WTC11 (cell line): ENCODE measurements at places on chromosomes 5 and 9. TPM values are rescaled to one million over a fixed set of nuclear protein-coding genes. Genes with fewer than 3 reads are reported as not detected.

The HARS1 gene
- 51.9 to 55.6 TPM (median 52.5 TPM) in 3 replicates for total RNA-seq

The LPCAT1 gene
- 206 to 215 TPM (median 210 TPM) in 3 replicates for total RNA-seq

The DEPDC1B gene
- total RNA-seq: 47.2 to 55.1 TPM (median 50.5 TPM) in 3 replicates

The SV2C gene
- total RNA-seq: 0.05 to 0.09 TPM (median 0.07 TPM) in 3 replicates

The SHC3 gene
- total RNA-seq: 4.2 to 5.1 TPM (median 4.9 TPM) in 3 replicates

GRCh38 chr5:83256091-83256780, 178.9 kb downstream of the XRCC4 start:
- no peak for DNase-seq
- peaks cover 9% of the 10 kb centered on the region for H3K4me1 ChIP-seq
- H3K4me3 ChIP-seq: no peak overlapping the region
- H3K27ac ChIP-seq: no peak overlapping the region
- H3K36me3 ChIP-seq: peaks cover 7% of the 10 kb centered on the region

DNA sequence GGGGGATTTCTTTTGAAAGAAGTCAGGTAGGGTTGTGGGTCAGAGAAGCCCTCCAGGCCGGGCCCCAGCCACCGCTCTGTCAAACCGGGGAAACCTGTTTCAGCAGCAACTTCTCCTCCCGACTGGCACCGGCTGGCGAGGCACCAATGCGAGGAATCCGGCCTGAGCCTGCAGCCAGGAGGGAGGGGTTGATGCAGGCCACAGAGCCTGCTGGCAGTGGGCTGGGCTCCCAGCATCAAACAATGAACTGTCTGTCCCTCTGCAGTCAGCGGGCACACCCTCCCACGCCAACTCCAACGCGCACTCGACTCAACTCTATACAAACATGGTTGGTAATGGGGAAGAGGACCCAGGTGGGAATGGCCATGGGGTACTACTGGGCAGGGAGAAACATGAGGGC, 12.1 kb downstream of the PCDH1 start:
- peaks cover 30% of the 10 kb centered on the region for H3K4me1 ChIP-seq
- no peaks in the 10 kb centered on the region for H3K27me3 ChIP-seq
- H3K27ac ChIP-seq: no peak overlapping the region

DNA sequence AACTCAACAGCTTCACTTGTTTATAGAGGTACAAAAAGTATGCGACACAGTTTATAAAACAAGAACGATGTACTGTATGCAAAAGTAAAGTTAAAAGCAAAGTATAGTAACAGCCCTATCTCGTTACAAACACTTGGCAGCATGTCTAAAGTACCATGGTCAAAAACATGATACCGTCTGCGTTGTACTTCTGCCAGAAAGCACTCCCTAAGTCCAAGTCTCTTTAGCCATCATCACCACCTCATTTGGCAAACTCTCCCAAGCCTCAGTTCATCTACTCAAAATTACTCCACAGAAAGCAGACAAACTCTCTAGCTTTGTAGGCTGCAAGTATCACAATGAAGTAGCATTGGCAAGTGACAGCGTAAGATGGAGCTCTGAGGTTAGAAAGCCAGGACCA, 73.4 kb downstream of the NFIB start:
- no peaks in the 10 kb centered on the region for H3K36me3 ChIP-seq
- H3K4me3 ChIP-seq: no peak overlapping the region
- no peak overlapping the region; the same call in 1 of the 2 replicates for H3K27ac ChIP-seq
- peaks cover 62% of the 10 kb centered on the region for H3K4me1 ChIP-seq
- H3K27me3 ChIP-seq: no peaks in the 10 kb centered on the region

GRCh38 chr9:83007521-83008300, 55.2 kb downstream of the RASEF start:
- peak overlapping the region; percentile 8; the same call in 1 of the 2 replicates for H3K27ac ChIP-seq
- H3K4me3 ChIP-seq: no peak overlapping the region
- H3K27me3 ChIP-seq: no peaks in the 10 kb centered on the region; the same call in 1 of the 2 replicates

DNA sequence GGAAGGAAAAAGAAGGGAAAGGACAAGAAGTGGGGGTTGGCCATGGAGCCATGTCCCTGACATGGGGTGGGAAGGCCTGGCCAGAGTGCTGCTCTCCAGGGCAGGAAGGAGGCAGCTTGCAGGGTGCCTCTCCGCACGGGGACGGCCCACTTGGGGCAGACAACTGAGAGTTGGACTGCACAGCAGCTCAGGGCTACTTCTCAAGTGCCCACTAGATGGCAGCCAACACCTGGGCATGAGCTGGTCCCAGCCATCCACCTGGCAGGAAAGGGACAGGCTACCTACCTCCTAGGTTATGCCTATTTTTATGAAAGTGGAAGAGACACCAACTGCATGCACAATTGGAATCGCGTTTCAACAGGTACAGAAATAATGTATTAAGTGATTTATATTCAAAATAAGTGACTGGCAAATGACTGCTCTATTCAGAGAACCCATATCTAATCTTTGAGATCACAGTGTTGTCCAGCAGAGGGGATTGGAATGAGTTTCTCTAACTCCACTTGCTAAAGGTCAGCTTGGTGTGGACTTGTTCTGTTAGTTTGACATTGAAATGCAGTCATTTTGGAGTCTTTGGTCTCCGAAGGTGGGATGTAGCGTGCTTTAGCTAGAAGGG, 113.4 kb downstream of the SYK start:
- DNase-seq: peak; percentile 82
- H3K27ac ChIP-seq: no peak overlapping the region
- H3K36me3 ChIP-seq: no peaks in the 10 kb centered on the region
- H3K4me3 ChIP-seq: no peak overlapping the region

GRCh38 chr5:167947306-167947705, 344.1 kb upstream of the WWC1 start:
- H3K4me1 ChIP-seq: peaks cover 29% of the 10 kb centered on the region
- no peak for DNase-seq
- no peak overlapping the region for H3K27ac ChIP-seq
- H3K36me3 ChIP-seq: no peaks in the 10 kb centered on the region

- H3K4me3 ChIP-seq: no peak overlapping the region
- H3K36me3 ChIP-seq: 0 out of 2 replicates have a peak, but pooled peaks cover 2% of the 10 kb centered on the region
These were observed 61.5 kb downstream of the CRB2 start for GRCh38 chr9:123417289-123418051.

DNA sequence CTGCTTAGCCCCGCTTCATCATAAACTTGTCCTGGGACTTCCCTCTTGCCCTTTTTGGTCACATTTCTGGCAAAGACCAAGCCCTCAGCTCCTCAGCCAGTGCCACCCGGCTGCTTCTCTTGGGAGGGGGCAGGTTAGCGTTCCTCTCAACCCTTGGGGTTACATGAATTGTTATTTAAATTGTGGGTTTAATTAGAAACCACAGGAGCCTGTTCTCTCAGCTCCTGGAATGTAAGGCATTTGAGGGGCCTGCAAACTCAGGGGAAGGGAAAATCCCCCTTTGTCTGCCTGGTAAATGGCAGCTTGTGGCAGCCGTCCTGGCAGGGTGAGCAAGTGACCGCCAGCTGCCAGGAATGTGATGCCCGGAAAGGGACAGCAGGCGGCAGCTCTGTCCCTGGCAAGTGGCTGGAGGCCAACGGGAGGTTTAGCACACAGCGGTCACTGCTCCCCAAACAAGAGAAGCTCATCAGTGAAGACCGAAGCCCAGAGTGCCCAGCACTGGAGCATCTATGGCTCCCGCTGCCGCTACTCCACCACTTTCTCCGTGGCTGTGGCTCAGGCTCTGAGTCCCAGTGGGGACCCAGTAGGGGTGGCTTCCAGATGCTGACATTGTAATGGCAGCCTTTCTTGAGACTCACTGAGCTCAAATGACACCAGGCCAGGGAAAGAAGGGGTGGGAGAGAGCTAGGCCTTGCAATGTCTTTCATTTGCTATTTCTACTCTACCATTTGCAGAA, 51.7 kb downstream of the SHB start:
- peak; percentile 85 for DNase-seq
- no peaks in the 10 kb centered on the region; the same call in 1 of the 2 replicates for H3K27me3 ChIP-seq
- peak overlapping the region; percentile 97 for H3K27ac ChIP-seq
- H3K36me3 ChIP-seq: peaks cover 6% of the 10 kb centered on the region; the same call in 1 of the 2 replicates

GRCh38 chr9:29806937-29807618, 2233.8 kb upstream of the C9orf72 start:
- H3K4me1 ChIP-seq: no peaks in the 10 kb centered on the region
- H3K4me3 ChIP-seq: no peak overlapping the region
- no peak overlapping the region for H3K27ac ChIP-seq
- DNase-seq: no peak
- H3K27me3 ChIP-seq: no peaks in the 10 kb centered on the region; the same call in 1 of the 2 replicates

GRCh38 chr9:36898431-36899020, 135.5 kb downstream of the PAX5 start:
- H3K4me3 ChIP-seq: no peak overlapping the region
- H3K36me3 ChIP-seq: no peaks in the 10 kb centered on the region
- peaks cover 15% of the 10 kb centered on the region; the same call in 1 of the 2 replicates for H3K4me1 ChIP-seq
- no peak for DNase-seq

GRCh38 chr9:81565609-81566008, 123.7 kb downstream of the TLE1 start:
- no peak for DNase-seq
- H3K27ac ChIP-seq: no peak overlapping the region
- no peaks in the 10 kb centered on the region; the same call in 1 of the 2 replicates for H3K27me3 ChIP-seq
- peaks cover 25% of the 10 kb centered on the region for H3K4me1 ChIP-seq
- no peak overlapping the region for H3K4me3 ChIP-seq

DNA sequence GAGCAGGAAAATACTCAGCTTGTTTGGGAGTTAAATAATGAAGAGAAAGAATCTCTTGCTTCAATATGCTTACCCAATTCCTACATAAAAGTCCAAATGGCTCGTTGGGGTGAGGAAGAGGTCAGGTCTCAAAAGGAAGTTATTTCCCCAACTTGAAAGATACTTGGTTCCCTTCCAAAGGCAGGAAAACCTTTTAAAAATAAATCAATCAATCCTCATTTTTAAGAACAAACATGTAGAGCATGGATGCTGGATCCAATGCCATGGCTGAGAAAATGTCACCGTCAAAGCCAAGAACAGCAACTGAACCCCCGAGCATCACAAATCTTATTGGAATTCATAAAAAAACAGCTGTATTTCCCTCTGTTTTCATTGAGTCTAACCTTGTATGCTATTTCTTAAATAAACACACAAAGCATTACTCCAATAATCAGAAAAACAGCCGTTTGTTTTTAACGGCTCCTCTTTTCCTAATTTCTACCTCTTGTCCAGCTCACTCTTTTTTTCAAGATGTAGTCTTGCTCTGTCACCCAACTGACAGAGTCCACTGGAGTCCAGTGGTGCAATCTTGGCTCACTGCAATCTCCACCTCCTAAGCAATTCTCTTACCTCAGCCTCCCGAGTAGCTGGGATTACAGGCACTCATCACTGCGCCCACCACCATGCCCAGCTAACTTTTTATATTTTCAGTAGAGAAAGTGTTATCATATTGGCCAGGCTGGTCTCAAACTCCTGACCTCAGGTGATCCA, 140.7 kb downstream of the GNA14 start:
- no peak overlapping the region for H3K27ac ChIP-seq
- DNase-seq: no peak
- no peak overlapping the region for H3K4me3 ChIP-seq
- H3K27me3 ChIP-seq: no peaks in the 10 kb centered on the region
- H3K4me1 ChIP-seq: peaks cover 13% of the 10 kb centered on the region

DNA sequence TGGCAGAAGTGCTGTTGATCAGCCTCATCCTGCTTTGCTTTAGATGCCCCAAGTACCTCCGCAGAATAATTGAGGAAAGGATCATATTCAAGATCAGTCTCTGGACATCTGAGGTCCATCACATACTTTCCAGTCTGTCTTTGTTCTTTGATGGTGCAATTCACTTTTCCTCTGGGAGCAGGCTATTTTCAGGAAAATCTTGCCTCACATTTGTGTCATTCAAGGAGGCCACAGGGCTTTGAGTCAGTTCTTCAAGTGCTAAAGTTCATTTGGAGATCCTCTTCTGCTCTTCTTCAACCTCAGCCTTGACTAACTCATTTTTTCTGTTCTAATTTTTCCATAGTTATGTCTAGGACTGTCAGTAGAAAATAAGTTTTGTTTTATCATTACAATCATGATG, 18.6 kb downstream of the EQTN start:
- H3K4me3 ChIP-seq: no peak overlapping the region
- no peak for DNase-seq
- no peaks in the 10 kb centered on the region for H3K36me3 ChIP-seq
- no peak overlapping the region for H3K27ac ChIP-seq

DNA sequence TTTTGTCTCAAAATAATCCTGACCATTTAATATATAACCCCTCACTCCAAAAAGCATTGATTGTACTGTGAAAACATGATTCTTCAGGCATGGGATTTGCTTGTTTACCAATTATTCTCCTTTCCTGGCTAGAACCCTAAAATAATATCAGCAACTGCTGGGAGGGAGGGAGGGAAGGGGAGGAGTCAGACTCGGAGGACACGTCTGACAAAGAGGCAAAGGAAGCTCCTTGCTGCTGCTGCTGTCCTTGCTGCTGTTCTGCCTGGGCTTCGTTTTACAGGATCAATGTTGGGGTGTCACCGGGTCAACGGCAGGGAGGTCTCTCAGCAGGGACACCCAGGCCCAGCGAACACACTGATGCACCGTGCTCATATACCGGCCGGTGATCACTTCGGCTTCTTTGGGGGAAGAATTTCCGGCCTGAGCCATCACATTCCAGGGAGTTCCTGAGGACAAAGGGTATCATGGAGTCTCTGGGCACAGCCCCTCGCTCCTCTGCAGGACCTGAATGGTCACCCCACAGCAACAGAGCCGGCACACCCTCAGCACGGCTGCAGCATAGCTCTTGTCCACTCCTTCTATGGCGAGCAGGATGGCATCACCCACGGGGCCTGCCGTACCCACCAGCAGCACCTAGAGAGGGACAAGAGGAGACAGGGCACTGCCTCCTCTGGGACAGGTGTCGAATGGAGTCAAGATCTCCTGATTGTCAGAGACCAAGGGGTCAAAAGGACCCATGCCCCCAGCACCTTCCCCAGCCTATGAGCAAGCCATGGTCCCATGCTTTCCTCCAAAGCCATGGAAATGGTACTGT, 27.9 kb downstream of the MED10 start:
- H3K27ac ChIP-seq: no peak overlapping the region
- H3K4me3 ChIP-seq: no peak overlapping the region
- H3K4me1 ChIP-seq: no peaks in the 10 kb centered on the region
- no peaks in the 10 kb centered on the region for H3K36me3 ChIP-seq

DNA sequence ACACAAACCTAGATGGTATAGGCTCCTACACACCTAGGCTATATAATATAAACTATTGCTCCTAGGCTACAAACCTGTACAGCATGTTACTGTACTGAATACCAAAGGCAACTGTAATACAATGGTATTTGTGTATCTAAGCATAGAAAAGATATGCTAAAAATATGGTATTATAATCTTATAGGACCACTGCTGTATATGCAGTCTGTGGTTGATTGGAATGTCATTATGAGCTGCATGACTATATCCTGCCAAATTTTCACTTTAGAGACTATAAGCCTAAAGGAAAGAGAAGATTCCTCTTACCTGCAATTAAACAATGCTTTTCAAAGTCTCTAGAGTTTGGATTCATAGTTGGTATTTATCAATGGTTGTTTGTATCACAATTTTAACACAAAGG, 24.7 kb upstream of the ACOT12 start:
- DNase-seq: no peak
- H3K4me1 ChIP-seq: 0 out of 2 replicates have a peak, but pooled peaks cover 3% of the 10 kb centered on the region
- no peak overlapping the region for H3K4me3 ChIP-seq
- H3K27me3 ChIP-seq: no peaks in the 10 kb centered on the region
- H3K27ac ChIP-seq: no peak overlapping the region
- H3K36me3 ChIP-seq: no peaks in the 10 kb centered on the region

GRCh38 chr5:96195123-96195522, 233.5 kb upstream of the ELL2 start:
- H3K4me3 ChIP-seq: no peak overlapping the region
- DNase-seq: no peak
- H3K4me1 ChIP-seq: peaks cover 5% of the 10 kb centered on the region; the same call in 1 of the 2 replicates
- no peaks in the 10 kb centered on the region for H3K27me3 ChIP-seq
- no peaks in the 10 kb centered on the region for H3K36me3 ChIP-seq
